ENCODE measurements at places on chromosomes 7 and 10.

- no peak for DNase-seq
These were observed 238.8 kb downstream of the ZEB1 start for GRCh38 chr10:31557854-31558253.

GRCh38 chr7:101124376-101125056, 2.4 kb upstream of the SERPINE1 start:
- no peak for DNase-seq

GRCh38 chr10:46229144-46229563, 57.6 kb upstream of the ANTXRL start:
- DNase-seq, result no peak

DNA sequence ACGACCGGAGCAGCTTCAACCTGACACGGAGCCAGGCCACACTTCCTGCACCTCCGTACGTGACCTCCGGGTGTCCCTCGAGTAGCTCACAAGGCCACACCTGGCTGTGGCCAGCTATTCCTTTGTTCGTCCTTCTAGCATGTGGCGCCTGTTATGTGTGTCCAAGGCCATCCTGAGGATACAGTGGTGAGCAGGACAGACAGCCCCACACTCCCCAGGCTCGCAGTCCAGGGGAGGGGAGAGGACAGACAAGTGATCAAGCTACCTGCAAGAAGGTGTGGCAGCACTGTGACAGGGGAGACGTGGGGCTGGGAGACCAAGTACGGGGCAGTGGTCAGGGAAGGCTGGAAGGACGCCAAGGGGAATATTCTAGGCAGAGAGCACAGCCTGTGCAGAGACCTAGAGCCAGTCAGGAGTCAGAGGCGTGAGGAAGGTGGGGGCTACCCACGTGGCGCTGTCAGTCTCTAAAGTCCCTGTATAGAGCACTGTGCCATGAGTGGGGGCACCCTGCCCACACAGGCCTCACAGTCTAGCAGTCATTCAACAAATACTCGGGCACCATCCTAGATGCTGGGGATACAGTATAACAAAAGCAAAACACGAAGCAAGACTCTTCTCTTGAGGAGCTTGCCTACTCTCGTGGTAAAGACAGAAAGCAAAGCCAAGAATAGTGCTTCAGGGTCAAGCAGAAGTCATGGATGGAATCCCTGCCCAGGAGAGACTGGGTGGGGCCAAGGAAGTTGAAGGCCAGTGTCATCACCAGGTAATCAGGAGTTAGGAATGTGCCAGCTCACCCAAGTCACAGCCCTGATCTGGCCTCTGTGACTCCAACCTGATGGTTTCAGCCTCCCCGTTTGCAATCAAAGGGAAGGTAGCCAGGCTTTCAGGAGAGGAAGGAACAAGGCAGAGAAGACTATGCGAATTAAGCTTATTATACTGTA, 58.6 kb downstream of the PROSER2 start:
- DNase-seq, result no peak

DNA sequence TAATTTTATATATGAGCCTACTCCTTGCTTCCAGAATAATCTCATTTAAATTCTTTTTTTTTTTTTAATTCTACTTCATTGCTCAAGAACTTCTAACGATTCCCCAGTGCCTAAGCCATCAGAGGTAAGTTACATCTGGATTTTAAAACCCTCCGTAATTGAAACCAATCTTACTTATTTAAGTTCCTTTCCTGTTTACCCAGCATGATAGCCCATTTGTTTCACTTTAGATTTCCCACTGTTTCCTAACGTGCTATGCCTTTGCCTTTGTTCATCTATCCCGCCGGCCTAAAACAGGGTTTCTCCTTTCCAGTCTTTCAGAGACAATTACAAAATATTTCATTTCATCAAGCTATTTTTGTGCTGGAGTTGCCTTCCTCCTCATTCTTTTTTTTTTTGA, 75.8 kb upstream of the ETV1 start:
- DNase-seq, result no peak

GRCh38 chr10:131997366-131998049, 15.8 kb upstream of the BNIP3 start:
- DNase-seq, result no peak

DNA sequence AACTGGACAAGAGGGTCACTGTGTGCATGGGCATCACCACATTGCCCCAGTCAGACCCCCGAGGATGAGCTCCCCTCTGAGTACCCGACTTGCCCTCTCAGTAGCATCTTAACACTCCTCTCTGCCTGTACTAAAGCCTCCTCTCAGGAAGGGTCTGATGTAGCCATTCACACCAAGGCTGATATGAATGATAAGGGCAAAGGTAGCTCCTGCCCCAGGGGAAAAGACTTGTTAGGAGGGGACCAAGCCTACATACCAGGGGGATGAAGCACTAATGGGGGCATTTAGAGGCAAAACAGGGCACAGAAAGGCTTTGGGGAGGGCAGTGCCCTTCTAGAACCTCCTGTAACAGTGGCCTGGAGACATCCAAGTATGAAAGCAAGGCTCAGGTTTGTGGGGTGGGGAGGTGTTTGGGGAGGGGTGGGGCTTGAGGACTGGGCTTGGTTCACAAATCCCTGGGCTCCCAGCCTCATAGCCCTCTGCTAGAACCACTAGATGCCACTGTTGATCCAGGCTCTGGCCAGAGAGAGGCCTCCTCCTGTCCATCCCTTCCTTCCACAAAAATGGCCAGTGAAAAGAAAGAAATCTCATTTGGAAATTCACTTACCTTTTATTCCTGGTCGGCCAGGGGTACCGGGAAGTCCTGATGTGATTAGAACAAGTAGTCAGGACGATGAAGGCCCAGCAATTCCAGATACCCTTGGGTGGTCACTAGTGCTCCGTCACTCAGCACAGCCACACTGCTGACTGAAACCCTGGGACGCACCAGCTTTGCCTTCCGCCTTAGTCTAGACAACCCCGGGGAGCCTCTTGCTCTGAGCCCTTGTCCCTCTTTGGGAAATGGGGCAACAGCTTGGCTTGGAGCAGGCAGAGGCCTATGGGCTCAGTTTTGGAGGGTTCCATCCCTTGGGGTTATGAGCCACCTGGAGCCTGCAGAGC, 40.3 kb downstream of the COL17A1 start:
- no peak for DNase-seq

DNA sequence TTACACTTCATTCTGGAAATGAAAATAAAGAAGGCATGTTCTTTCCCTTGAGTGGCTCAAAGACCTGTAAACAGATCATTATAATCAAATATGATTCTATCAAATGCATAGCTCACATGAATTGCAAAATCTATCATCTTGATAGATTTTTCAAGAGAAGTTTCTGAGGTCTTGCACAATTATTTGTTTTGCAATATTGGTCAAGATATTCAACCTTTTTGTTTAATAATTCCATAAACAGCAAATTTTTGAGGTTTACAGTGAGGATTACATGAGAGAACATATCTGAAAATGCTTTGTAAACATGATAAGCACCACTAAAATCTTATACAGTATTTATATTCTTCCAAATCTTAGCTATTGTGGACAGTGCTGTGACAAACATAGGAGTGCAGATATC, 160.8 kb downstream of the HDAC9 start:
- no peak for DNase-seq

DNA sequence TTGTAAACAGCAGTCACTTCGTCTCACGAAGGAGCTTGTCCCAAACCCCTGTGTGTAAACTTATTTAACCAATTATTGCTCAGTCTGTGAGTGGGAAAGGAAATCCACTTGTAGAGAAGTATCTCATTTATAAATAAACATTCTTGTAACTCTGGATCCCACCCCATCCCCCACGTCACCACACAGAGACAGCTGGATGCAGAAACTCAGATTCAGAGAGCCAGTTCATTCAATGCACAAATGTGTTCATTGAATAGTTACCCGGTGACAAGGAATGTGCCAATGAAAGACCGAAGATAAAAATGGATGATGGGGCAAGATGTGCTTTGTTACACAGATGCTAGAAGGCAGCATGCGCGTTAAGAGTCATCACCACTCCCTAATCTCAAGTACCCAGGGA, 8.3 kb upstream of the OCM start:
- DNase-seq, result no peak

GRCh38 chr10:132359305-132360040, 27.5 kb downstream of the LRRC27 start:
- no peak for DNase-seq

Data from activated gamma-delta T cell treated with Interleukin-2 at 50 U/mL for 16 hours (primary cell).